ENCODE measurements at places on chromosomes 7 and 10. TPM values are rescaled to one million over a fixed set of nuclear protein-coding genes. Genes with fewer than 3 reads are reported as not detected.

AKR1B15 gene
- total RNA-seq = not detected

UFSP1 gene
- 2.7 TPM for total RNA-seq

ARL5B gene
- total RNA-seq = 8.8 TPM

DNAJC30 gene
- 1.9 TPM for total RNA-seq

CCDC172 gene
- not detected for total RNA-seq

MACROH2A2 gene
- 11.0 TPM for total RNA-seq

TSPAN12 gene
- 2.0 TPM for total RNA-seq

SPAM1 gene
- not detected for total RNA-seq

SERPINE1 gene
- 37.9 TPM for total RNA-seq

ARHGAP22 gene
- total RNA-seq = 34.2 TPM

DBF4 gene
- 5.7 TPM for total RNA-seq

EXOC6 gene
- 10.1 TPM for total RNA-seq

FBXL13 gene
- 2.1 TPM for total RNA-seq

ARMC3 gene
- not detected for total RNA-seq

STEAP2 gene
- 32.4 TPM for total RNA-seq

IMPDH1 gene
- 33.5 TPM for total RNA-seq

PRKRIP1 gene
- 14.5 TPM for total RNA-seq

CHST3 gene
- 16.9 TPM for total RNA-seq

SNCG gene
- 69.4 TPM for total RNA-seq

HOXA5 gene
- 10.3 TPM for total RNA-seq

TUBAL3 gene
- not detected for total RNA-seq

BLNK gene
- total RNA-seq = 0.09 TPM

TDRD1 gene
- not detected for total RNA-seq

PYROXD2 gene
- 11.3 TPM for total RNA-seq

PDK4 gene
- 0.47 TPM for total RNA-seq

CPXM2 gene
- 41.5 TPM for total RNA-seq

DLX5 gene
- total RNA-seq = not detected

DOCK1 gene
- total RNA-seq = 97.9 TPM

R3HCC1L gene
- total RNA-seq = 16.7 TPM

PTER gene
- total RNA-seq = 4.6 TPM

C10orf53 gene
- not detected for total RNA-seq

CALML5 gene
- total RNA-seq = not detected

ZNF488 gene
- total RNA-seq = not detected

CC2D2B gene
- not detected for total RNA-seq

UCN3 gene
- total RNA-seq = not detected

COBL gene
- total RNA-seq = not detected

Measured in bronchial smooth muscle cell (primary cell).